ENCODE measurements at places on chromosomes 11 and 22.

DNA sequence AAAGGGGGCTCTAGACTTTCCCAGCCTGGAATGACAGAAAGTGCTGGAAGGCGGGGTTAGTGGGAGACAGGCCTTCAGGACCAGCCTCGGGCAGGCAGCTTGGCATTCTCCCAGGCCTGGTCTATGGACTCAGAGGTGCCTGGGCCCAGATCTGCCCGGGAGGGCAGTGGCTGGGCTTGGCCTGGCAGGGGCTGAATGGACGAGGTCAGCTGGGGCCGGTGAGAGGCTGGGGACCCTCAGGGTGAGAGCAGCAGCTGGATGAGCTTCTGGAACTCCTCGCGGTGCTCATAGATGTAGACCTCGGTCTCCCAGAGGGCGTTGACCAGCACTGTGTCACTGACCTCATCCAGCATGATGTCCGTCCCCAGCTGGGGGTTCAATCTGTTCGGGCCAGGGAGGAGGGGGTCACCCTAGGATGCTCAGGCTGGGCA, 1.5 kb upstream of the BAIAP2L2 start:
- no peak for DNase-seq

DNA sequence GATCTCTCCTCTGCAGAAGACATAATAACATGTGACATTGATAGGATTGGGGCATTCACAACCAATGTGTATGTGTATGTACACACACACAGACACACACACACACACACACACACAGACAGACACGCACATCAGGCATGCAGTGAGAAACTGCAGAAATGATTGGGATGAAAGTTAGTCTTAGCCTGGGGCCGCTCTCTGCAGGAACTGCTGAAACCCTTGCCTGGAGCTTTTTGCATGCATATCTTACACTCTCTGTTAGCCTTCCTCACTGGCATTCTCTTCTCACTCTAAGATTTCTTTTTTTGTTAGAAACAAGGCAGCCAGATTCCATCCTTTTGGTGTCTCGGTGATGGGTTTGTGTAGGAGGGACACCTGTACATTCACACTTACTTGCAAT, 337.9 kb downstream of the NELL1 start:
- DNase-seq: no peak

GRCh38 chr11:97854357-97854756, 1166.4 kb upstream of the CNTN5 start:
- no peak for DNase-seq

DNA sequence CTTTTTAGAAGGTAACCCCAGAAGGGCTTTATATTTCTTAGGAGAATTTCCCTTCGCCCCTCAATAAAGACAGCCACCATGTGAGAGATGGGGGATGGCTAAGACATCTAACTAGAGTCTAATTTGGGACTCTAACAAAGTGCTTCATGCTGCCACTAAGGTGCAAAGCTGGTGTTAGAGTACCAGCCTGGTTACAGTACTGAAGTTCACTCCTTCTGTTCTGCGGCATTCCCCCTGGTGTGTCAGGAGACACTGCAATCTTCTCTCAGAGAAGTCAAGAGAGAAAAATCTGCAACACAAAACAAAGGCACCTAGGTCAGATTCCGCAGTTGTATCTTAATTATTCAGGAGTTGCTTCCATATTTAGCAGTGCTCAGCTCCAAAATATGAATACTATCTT, 603.0 kb upstream of the CADM1 start:
- no peak for DNase-seq

- peak; percentile 88 for DNase-seq
These were observed 678 bp upstream of the ZFP91 start for GRCh38 chr11:58578136-58578634.

GRCh38 chr22:27748349-27748748, 53.2 kb downstream of the MN1 start:
- DNase-seq: no peak

DNA sequence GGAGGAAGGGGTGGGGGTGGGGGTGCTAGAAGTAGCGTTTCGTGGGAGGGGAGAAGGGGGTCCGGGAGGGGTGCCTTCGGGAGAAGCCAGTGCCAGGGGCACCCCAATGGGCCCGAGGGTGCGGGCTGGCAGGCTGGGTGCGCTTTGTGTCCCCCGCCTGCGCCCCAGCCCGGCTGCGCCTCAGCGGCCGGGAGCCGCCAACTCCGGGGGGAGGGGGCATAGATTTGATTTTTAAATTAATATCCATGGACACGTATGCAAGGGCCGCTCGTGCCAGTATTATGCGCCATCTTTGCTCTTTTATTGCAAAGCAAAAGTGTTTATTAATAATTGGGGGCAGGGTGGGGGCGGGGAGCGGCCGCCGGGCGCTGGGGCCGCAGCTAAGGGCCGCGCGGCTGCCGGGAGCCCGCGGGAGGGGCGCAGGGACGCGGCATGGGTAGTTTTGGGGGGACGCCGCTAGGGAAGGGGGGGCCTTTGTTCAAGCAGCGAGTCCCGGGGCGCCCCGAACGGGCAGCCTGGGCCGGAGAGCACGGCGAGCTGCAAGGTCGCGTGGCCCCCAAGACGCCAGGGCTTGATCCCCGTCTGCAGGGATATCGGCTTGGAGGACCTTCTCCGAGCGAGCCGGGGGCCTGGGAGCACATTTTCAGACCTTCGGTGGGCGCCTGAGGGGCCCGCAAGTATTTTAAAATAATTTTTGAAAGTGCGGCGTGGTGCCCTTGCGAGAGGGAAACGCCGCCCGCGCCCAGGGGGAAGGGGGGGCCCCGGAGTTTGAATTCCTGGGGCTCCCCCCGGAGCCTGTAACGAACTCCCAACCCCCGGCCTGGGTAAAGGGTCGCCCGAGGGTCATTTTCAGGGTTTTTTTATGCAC, 959 bp downstream of the CCND1 start:
- no peak for DNase-seq

DNA sequence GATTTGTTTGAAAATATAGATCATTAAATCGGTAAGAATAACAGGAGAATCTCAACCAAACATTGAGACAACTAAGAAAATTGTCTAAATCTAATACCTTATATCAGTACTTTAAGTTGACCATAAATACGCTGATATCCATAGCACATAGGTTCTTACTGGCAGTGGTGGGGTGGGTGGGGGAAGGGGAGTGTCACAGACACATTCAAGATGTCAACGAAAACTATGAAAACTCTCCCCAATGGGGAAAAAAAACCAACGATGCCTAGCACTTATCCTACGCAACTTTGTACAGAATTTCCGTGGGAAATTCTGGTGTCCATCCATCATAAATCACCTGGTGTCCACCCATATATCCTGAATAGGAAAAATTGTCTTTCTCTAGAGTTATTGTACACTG, 6.2 kb downstream of the GRAP2 start:
- DNase-seq: no peak

GRCh38 chr22:42833104-42833503, 24.0 kb downstream of the ARFGAP3 start:
- DNase-seq: no peak

GRCh38 chr11:1568441-1568911, 3.6 kb downstream of the DUSP8 start:
- DNase-seq: no peak

DNA sequence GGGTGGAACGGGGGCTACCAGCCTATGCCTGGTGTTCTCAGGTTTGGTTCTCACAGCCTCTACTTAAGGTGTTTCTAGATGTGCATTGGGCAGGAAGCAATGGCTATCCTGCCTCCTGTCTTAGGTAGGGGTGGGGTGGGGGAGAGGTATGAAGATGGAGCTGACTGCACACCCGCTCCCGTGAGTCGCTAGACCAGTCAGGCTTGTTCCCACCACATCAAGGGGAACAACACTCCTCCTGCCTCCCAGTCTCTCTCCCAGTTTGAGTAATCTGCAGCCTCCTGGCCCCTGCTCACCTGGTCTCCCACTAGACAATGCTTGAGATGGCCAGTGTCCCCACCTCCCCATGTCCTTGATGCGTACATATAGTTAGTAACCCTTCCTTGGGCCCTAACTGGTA, 79.3 kb upstream of the TENM4 start:
- no peak for DNase-seq

DNA sequence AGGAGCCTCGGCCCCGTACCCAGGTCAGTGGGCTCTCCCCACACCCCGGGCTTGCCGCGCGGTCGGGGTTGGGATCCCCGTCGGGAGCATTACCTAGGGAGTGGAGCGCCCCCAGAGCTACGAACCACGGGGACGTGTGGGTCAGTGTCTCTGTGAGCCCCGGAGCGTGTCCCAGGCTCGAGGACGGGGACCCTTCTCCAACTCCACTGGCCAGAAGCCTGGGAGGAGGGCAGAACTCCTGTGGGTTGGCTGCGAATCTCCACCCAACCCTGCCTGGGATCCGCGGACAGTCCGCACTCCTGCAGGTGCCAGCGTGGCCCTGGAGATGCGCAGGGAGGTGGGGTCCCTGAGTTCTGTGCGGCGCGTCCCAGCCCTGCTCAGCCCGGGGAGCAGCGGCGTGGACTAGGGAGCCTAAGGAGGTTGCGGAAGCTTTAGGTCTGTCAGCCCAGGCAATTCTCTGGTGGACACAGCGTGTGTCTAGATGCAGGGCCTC, 346 bp downstream of the PPFIBP2 start:
- DNase-seq: no peak
